ENCODE measurements at places on chromosomes 16 and 17. TPM values are rescaled to one million over a fixed set of nuclear protein-coding genes. Genes with fewer than 3 reads are reported as not detected.

SALL1 gene
- not detected for total RNA-seq

SMPD3 gene
- total RNA-seq = 0.77 TPM

MYH3 gene
- total RNA-seq = 1.6 TPM

CLDN6 gene
- 1.2 TPM for total RNA-seq

RTN4RL1 gene
- total RNA-seq = 0.80 TPM

HEATR9 gene
- not detected for total RNA-seq

RBFOX1 gene
- not detected for total RNA-seq
